ENCODE measurements at places on chromosomes 6 and 20.
A peak's percentile ranks its signal among the peaks of the same experiment; 100 is the strongest.

DNA sequence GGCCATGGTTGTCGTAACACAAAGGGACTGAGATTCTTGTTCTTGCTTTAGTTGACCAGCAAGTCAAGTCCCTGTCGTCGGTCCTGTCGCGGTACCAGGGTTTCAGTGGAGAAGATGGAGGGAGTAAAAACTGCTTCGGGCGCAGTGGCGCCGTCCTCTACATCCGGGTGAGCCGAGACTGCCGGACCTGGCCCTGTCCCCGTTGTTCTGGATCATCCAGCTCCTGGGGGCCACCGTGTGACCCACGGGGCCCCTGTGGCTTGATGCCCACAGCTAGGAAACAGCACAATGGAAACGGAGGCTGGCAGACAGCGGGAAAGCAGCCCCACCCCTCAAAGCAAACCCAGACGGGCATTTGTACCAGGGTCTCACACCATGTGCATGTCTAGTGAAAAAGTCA, 15.0 kb downstream of the MTG2 start:
- no peak for DNase-seq

DNA sequence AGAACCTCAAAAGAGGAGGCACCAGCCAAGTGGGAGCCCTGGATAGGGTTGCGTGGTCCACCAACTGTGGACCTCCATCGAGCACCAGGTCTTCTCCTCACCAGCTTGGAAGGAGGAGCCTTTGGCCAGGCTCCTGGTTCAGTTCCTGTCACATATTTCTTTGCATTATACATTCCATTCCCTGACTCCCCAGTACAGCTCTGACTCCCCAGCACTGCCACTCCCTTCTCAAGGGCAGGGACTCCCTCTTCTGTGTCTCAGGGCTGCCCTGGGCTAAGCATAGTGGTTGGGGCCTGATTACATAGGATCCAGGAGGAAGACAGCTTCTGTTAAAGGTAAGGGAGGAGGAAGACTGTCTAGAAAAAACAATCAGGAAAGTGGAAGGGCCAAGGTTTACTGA, 91.1 kb downstream of the MRPL14 start:
- DNase-seq, result no peak

DNA sequence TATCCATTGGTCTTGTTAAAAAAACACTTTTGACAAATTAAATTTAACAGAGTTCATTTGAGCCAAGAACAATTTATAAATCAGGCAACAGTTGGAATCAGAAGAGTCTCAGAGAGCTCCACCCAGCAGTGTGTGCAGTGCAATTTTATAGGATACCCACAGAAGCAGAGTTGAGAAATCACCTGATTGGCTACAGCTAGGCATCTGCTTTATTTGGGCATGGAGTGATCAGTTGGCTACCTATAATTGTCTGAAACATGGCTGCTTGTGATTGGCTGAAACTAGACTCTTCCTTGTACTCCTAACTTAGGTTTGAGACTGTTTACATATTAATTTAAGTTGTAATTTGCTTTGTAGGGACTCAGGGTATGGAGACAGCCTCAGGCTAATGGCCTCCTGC, 12.0 kb downstream of the PGK2 start:
- DNase-seq, result no peak

GRCh38 chr6:53651764-53652401, 13.7 kb downstream of the KLHL31 start:
- peak; percentile 77 for DNase-seq

DNA sequence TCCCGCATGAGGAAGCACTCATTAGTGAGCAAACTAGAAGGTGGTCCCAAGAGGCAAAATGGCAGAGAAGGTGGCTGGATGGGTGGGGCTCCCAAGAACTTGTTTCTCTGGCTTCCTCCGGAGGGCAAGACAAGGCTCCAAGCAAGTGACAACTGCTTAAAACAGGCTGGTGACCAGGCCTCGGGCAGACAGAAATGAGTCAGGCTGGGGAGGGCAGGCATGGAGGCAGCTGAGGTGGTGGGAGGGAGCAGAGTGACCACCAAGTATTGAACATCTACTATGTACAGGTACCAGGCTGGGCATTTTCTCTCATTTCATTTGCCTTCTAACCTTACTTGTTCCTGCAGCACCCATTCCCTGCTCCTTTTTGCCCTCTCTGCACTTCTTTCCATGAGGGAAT, 33.4 kb downstream of the TNXB start:
- DNase-seq, result no peak

GRCh38 chr6:101000341-101000740, 119.2 kb upstream of the ASCC3 start:
- DNase-seq, result no peak

DNA sequence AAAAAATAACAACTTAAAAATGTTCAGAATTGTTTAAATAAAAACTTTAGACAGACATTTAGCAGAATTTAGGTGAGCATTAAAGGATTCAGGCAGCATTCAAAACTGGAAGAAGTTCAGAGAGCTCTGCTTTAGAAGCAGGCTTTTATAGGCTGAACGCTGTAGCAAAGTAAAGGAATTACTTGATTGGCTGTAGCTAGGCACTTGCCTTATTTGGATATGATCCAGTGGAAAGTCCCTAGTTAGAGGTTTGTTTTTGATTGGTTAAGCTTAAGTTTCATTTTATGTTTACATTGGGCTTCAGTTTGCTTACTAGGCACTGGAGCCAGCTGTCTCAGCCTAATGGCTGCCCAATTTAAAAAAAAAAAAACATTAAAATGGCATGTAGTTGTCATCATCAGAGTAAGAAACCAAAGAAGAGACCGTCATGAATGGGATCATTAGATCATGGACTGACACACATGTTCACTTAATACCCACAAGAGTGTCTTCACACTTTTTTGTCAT, 65.1 kb downstream of the CBFA2T2 start:
- DNase-seq, result no peak

DNA sequence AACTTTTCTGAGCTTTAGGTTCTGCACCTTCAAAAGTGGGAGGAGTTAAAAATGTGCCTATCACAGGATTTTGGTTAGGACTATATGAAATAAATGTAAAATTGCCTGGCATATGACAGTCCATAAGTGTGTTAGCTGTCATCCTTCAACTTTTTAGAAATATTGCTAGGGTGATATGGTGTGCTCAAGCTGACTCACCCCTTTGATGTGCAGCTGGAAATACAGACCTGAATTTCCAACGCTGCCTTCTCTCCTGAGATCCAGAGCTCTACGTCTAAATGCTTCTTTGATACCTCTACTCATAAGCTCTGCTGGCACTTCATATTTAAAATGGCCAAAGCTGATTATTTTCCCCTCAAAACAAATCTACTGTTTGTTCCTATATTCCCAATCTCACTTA, 2.7 kb downstream of the SLC35B3 start:
- no peak for DNase-seq

Measured in activated T-cell treated with anti-CD3 and anti-CD28 coated beads, Interleukin-2, amount 50 U/mL, for 48 hours (primary cell).